AG09309 (cell line): ENCODE measurements at places on chromosomes 12 and 14.

DNA sequence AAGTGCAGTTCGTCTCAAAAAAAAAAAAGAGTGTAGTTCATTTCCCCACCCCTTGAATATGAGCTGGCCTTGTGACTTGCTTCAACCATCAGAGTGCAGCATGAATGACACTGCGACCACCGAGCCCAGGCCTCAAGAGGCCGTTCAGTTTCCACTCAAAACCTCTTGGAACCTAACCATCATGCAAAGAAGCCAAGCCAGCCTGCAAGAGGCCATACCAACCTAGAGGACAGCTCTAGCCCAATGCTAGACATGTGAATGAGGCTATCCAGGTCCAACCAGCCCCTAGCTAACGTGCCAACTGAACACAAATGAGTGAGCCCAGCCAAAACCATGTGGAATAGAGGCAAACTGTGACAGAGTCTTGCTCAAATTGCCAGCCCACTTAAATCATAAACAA is 29.7 kb downstream of the R3HDM2 start:
- DNase-seq, result no peak

GRCh38 chr14:68701001-68701741 is 91.7 kb downstream of the ZFP36L1 start:
- no peak for DNase-seq

DNA sequence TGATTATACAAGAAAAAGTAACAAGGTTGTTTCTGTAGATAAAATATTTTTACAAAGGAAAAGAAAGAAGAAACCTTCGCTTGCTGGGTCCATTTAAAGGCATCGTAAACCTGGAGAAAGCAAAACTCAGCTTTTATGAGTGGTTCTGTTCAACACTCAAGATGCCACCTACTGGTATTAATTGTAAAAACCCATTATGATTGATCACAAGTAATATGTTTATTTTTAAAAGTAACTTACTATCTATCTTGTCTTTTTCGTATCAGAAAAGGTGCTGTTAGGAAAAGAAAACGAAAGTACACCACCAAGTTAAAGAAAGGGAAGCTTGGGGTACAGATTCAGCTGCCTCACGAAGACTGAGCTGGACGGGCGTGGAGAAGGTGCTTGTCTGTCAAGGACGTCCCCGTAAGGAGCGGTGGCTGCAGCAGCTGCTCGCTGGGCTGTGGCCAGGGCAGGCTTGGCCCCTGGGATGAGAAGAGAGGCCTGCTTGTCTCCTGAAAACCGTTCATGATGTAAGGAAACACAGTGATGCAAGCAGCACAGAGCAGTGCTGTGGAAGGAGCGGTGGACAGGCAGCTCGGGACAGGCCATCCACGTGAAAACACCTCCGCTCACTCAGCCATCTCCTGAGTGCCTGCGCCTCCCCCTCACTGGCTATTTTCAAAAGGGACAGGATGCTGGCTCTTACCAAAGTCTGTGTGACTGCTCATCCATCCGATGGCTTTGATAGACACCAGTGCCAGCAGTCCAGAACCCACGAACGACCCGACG is 25.0 kb downstream of the SLC15A4 start:
- DNase-seq, result no peak

DNA sequence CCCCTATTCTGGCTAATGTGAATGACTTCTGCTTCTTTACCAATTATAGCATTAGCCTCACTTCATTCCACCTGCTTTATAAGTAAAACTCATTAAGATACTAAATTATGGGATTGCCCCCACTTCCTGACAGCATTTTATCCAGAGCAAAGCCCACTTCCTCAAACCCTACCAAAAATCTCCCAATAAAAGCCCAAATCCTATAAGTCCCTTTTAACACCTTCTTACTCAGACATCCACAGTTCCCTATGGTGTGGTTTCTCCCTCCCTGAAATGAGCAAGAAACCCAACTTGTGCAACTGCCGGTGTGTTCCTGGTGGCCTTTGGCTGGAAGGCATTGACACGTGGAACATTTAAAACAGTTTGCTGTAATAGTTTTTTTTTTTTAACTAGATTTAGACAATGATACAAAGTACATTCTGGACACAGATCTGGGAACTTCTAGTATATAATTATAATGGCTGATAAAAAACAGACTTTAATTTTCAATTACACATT is 53.1 kb downstream of the BRMS1L start:
- no peak for DNase-seq

GRCh38 chr14:24463017-24463883 is 20.7 kb upstream of the SDR39U1 start:
- DNase-seq, result no peak

DNA sequence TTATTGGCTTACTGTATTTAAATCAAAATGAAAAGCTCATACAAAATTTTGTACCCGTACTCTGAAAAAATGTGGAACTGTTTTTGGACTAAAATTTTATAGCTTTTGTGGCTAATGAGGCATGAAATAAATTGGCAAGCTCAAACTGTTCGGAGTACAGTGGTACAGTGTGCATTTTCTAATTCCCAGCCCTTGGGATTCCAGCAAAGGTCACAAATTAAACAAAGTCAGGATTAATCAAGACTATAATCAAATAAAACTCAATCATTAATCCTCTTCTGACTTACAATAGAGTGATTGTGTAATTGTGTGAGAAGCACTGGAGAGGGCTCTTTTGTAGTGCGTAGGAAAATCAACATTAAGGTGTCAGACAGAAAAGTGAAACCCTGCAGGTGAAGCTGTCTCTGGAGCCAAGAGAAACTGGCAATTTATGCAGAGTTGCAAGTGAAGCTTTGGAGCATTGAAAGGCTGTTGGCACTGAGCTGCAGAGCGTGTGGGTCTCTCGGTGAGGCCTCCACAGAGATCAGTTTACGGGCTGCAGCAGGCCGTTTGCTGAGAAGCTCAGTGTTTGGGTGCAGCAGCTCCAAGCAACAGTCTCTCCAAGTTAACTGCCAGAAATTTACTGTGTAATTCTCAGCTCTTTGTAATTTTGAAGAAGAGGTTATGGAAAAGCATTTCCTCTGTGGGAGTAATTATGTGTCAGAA is 275.9 kb downstream of the FBXL14 start:
- DNase-seq, result peak; percentile 21

GRCh38 chr12:121766290-121767039 is 27.0 kb downstream of the RHOF start:
- DNase-seq, result no peak

- DNase-seq, result no peak
Measured at GRCh38 chr12:56104815-56105608, 653 bp downstream of the PA2G4 start.

DNA sequence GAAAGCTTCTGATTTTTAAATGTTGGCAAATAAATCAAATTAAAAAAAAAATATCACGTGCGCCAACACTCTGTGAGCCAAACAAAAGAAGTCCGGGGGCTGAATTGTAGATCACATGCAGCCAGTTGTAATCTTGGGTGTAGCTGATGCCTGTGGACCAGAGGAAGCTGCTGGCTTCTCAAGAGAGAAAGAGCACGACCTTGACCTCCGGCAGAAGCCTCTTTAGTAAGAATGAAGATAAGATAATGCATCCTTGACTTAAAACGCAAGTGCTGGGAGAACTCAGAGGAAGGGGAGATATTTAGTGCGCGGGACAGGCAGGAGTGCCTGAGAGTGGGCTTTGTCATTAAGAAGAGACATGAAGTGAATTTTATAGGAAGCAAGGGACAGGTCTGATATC is 162.8 kb upstream of the TBX3 start:
- no peak for DNase-seq

- DNase-seq, result no peak
Measured at GRCh38 chr12:111757361-111758119, 9.2 kb upstream of the ALDH2 start.

GRCh38 chr14:92426237-92426636 is 87.3 kb upstream of the RIN3 start:
- DNase-seq, result no peak

GRCh38 chr12:13905794-13906193 is 75.6 kb downstream of the GRIN2B start:
- DNase-seq, result no peak

GRCh38 chr14:101250336-101250947 is 310.9 kb upstream of the DIO3 start:
- DNase-seq, result no peak

DNA sequence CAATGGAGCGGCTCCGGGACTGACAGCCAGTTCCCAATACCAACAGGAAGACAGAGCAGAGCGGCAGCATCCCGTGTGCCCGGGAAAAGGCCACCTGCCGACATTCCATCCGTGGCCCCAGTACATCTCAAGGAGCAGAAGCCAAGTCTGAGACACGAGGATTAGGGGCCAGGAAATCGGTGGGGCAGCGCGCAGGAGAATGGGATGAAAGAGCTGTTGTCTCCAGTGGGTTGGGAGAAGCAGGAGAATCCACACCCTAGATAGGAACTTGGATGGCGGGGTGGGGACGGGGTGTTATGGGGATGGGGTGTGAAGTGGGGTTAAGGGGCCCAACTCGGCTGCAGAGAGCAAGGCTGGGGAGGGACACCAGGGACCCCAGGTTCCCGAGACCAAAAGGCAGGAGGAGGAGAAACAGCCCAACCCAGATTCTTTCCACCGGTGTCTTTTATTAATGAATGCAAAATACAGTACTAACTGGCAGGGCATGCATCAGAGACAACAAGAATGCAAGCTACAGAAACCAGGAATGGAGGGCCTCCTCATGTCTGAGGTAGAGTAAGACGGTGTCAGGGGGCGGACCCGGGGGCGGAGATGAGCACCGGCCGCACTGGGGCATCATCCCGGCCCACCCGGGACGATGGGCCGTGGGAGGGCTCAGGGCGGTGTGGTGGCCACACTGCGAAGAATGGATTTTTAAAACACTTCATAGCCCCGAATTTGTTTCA is 50.3 kb downstream of the BEGAIN start:
- DNase-seq, result no peak

GRCh38 chr12:40338621-40339020 is 113.8 kb downstream of the LRRK2 start:
- DNase-seq, result no peak

DNA sequence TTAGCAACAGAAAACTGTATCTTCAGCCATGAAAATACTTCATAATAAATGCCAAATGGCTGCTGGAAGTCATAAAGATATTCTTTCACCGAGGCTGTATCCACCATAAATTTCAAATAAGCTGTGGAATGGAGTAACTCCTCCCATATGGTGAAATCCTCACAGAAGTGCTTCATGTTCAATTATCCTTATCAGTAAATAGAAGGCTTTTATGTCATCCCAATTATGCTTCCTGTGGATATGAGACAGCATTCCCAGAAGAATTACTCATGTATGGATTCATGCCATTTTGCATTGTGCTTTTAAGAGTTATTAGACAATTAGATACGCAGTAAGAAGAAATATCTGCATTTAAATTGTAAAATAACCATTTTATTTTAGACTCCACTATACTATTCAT is 99.0 kb downstream of the RTN1 start:
- peak; percentile 8 for DNase-seq

DNA sequence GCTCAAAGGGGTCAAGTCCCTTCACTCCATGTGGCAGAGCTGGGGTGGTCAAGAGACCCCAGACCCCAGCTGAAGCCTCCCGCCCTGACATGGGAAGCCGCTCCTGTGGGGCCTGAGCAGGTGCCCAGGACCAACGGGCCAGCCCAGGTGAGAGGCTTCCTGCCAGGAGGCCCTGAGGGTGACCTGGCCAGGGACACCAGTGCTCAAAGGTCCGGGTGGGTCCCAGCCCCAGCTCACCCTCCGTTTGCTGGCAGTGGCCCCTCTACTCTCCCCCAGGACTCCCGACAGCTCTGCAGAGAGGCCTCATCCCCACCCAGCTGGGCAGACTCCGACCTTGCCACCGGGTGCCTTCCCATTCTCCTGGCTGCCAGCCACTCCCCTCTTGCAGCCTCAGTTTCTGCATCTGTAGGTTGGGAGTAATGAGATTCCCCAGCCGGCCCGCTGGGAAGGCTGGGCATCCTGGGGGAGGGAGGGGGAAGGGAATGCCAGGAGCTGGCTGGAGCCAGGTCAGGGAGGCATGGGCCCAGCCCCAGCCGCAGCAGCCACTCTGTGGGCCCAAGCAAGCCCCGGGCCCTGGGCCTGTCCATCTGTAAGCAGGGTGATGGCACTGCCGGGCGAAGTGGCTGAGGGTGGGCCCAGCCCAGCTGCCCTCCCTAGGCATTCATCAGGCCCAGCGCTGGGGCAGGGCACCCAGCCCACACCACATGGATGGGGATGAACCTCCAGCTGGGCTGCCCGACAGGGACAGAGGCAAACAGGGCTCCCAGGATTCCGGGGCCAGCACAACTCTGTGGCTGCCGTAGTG is 10.3 kb upstream of the INF2 start:
- DNase-seq, result no peak

- DNase-seq, result peak; percentile 55
Measured at GRCh38 chr12:27284751-27285150, 40.7 kb downstream of the STK38L start.

DNA sequence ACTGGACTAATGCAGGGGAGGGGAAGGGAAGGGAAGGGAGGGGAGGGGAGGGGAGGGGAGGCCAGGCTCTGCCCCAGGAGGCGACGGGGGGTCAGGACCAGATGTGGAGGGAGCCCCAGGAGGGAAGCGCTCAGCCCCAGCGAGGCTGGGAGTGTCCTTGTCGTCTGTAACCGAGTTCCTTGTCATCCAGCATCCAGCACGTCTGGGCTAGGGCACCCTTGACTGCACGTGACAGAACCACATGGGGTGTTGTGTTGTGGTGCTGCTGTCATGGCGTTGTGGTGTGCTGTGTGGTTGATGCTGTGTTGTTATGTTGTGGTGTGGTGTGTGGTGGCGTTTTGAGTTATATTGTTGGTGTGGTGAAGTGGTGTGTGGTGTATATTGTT is 28.4 kb upstream of the SFSWAP start:
- DNase-seq, result no peak

DNA sequence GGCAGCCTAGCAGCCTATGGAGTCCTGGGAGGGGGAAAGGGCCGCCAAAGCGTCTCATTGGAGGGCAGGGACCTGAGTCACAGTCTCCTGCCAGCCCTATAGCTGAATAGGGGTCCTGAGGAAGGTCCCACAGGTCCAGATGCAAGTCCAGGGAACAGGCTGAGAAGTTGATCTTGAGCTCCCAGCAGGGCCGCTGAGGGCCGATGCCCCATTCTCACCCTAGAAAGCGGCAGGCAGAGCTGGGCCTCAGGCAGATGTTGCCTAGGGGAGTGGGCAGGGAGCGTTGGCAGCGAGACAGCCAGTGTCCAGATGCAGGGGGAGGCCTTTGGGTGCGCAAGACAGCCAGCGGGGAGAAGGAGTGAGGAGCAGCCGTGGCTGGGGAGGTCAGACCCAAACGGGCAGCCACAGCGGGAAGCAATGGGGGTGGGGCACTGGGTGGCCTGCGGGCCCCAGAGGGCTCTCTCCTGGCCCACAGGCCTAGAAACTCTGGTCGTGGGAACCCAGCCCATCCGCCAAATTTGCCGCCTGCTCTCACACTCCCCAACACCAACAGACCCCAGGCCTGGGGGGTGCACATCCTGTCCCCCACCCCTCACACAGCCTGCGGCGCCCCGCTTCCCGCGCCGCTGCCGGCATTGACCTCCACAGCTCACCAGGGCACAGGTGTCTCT is 1.1 kb downstream of the HDAC7 start:
- no peak for DNase-seq
